ENCODE measurements at places on chromosomes 4 and X. TPM values are rescaled to one million over a fixed set of nuclear protein-coding genes. Genes with fewer than 3 reads are reported as not detected.

- peaks cover 23% of the 10 kb centered on the region for H3K4me1 ChIP-seq
- no peak overlapping the region for H3K27ac ChIP-seq
- H3K27me3 ChIP-seq = no peaks in the 10 kb centered on the region
- no peaks in the 10 kb centered on the region for H3K36me3 ChIP-seq
- H3K4me3 ChIP-seq = no peak overlapping the region
- DNase-seq = no peak
Measured at GRCh38 chr4:139903845-139904244, 238.2 kb downstream of the MGST2 start.

GRCh38 chr4:125492957-125493356 is 178.2 kb downstream of the FAT4 start:
- H3K27me3 ChIP-seq = no peaks in the 10 kb centered on the region
- H3K4me3 ChIP-seq = no peak overlapping the region
- H3K36me3 ChIP-seq = peaks cover 9% of the 10 kb centered on the region
- no peaks in the 10 kb centered on the region for H3K4me1 ChIP-seq

- no peaks in the 10 kb centered on the region for H3K27me3 ChIP-seq
- no peaks in the 10 kb centered on the region for H3K4me1 ChIP-seq
- no peaks in the 10 kb centered on the region for H3K36me3 ChIP-seq
- DNase-seq = peak; percentile 76
- no peak overlapping the region for H3K4me3 ChIP-seq
Measured at GRCh38 chrX:119512146-119512800, 44.0 kb downstream of the SLC25A5 start.

DNA sequence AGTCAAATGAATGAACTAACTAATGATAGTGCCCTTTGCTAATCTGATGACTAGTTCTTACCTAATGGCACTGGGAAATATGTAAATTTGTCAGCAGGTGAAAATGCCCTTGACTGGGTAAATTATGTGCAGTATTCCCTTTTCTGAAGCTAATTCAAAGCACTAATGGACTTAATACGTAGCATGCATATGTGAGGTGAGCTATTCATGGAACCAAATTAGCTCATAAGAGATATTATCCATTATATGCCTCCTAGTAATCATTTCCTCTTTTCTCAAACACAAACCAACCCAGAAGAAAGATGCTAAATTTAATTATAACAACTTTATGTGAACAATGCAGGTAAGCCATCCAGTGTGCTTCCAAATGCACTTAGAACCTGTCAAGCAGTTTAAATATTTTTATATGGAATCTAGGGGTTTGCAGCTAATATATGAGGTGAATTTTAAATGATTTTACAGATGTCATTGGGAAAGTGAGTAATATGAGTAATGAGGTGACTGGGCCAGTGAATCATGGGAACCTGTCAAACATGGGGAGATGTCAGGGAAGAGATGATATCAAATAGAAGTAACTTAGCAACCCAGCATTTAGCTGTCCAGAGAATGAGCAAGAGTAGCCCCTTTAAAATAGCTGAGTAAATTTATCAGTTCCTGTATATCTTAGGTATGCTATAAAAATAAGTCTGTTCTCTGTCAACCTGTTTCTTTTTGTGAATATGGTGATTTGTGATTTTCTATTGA is 315.0 kb downstream of the AFF2 start:
- no peak overlapping the region for H3K4me3 ChIP-seq
- no peak for DNase-seq
- H3K27ac ChIP-seq = no peak overlapping the region
- H3K27me3 ChIP-seq = no peaks in the 10 kb centered on the region
- H3K36me3 ChIP-seq = no peaks in the 10 kb centered on the region
- no peaks in the 10 kb centered on the region for H3K4me1 ChIP-seq

DNA sequence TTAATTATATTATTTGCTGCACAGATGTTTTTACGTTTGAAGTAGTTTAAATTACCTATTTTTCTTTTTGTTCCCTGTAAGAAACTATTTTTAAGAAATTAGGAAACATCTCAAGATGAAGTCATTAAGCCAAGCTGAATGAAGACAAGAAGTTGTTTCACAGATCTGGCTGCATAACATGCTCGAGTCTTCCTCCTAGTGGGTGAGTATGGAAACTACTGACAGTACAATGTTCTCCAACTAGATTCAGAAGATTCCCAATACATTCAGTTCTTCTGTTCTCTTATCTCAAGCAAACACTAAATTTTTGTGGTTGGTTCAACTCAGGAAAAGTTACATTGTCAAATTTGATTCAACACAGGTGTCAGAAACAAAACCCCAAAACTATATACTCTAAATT is 256.8 kb upstream of the VCX start:
- H3K4me3 ChIP-seq = no peak overlapping the region
- H3K4me1 ChIP-seq = no peaks in the 10 kb centered on the region
- no peak overlapping the region for H3K27ac ChIP-seq
- DNase-seq = no peak
- no peaks in the 10 kb centered on the region for H3K27me3 ChIP-seq

GRCh38 chr4:53706422-53707032 is 115.2 kb upstream of the LNX1 start:
- DNase-seq = no peak
- no peaks in the 10 kb centered on the region for H3K27me3 ChIP-seq
- peaks cover 25% of the 10 kb centered on the region for H3K4me1 ChIP-seq
- H3K4me3 ChIP-seq = no peak overlapping the region

- H3K36me3 ChIP-seq = no peaks in the 10 kb centered on the region
- no peaks in the 10 kb centered on the region for H3K27me3 ChIP-seq
- H3K27ac ChIP-seq = no peak overlapping the region
- DNase-seq = no peak
- no peak overlapping the region for H3K4me3 ChIP-seq
- H3K4me1 ChIP-seq = no peaks in the 10 kb centered on the region
Measured at GRCh38 chrX:9130031-9130430, 96.1 kb upstream of the FAM9B start.

DNA sequence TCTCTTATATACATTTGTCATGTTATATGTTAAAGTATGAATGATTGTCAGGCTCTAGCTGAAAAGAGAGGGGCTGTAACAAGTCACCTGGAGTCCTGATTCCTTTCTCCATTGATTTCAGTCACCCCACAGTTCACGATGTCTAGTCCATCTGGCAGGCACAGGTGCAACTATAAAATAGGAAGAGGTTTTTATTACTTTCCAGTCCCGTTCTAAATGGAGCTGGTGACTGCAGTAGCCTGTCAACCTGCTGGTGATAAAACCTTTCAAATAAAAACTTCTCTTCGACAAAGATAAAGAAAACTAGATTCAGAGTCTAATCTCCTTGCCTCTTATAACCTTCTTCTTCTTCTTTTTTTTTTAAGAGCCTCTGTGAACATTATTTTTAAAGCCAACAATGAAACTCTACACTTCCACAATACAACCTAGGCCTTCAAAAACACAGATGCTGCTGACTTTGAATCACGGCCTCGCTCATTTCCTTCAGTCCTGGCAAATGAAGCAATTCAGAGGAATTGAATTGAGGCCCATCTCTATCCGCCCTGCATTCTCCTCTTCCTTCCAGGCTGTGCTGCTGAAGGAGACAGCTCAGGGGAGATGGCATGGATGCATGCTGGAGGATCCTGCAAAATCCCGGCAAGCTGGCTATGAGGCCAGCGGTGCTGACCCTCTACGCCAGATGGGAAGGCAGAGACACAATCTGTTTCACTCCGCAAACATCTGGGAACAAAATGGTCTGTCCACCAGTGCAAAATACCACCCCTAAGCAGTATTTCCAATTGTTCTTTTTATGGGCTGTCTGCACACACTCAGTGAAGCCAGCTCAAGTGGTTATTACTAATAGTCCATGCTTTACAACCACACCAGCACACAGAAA is 27.3 kb upstream of the CDKN2AIP start:
- H3K4me3 ChIP-seq = no peak overlapping the region
- no peaks in the 10 kb centered on the region for H3K27me3 ChIP-seq
- no peak overlapping the region for H3K27ac ChIP-seq
- DNase-seq = no peak

Gene GPR119
- total RNA-seq = not detected

Gene NFKB1
- total RNA-seq = 42.9 TPM
